ENCODE measurements at places on chromosomes 2 and 18.

DNA sequence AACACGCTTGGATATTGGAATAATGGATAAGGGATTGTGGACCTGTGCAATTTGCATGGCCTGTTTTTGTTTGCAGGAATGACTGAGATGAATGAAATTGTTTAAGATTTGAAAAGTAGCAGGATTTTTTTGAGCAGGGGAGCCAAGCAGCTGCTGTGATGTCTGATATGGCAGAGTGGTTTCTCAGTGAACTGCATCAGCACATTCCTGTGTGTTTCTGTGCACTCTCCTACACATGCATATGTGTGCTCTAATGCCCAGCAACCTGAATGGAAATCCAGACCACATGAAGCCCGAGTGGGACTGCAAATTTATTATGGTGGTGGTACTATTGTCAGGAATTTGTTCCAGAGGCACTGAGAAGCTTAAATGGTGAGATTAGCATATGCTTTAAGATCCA is 161.7 kb downstream of the PARD3B start:
- DNase-seq: no peak

DNA sequence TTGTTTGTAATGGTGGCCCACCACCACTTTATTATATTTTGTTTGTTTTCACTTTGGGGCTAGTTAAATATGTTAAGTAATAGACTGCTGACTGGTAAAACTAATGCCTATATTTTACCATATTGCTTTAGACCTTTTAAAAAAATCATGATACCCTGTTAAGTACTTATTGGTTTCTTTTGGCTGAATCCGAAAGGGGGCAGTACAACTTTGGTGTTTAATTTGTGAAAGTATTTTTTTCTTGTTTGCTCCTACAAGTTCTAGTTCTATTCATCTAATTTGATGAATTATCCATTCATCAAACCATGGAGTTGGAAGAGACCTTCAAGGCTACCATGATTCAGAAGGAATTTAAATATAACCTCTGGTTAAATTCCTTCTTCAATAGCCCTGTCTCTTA is 147.0 kb downstream of the MBD5 start:
- DNase-seq: no peak

GRCh38 chr18:12155996-12156395 is 62.4 kb downstream of the ANKRD62 start:
- no peak for DNase-seq

GRCh38 chr18:61443081-61443725 is 110.0 kb downstream of the CDH20 start:
- DNase-seq: no peak
